ENCODE measurements at places on chromosomes 3 and 15.

DNA sequence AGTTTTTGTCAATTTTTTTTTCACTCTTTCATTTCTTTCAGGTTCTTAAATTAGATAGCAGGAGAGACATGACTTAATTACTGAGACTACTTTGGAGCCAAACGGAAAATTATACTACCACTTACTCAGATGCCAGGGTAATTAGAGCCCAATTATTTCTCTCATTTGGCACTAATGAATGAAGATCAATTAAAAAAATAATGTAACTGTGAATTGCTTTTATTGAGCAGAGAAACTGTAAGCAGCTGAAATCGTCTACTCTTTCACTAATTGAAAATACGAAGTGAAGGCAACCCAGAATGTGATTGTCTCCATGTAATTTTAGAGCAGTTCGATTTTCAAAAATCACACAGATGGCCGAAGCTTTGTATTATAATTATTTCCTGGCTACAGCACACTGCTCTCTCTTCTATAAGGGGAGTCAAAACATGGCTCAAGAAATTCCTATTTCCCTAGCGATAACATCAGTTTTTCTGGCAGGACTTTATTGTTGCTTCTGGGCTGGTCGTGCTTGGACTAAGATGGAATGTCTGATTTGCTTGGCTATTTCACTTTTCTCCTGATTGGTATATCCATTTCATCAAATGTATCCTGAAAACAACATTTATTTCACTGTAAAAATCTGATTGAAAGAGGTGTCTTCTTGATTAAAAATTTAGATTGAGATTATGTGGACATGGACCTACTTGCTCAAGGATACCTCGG, 55.8 kb upstream of the PDZRN3 start:
- no peak for DNase-seq

DNA sequence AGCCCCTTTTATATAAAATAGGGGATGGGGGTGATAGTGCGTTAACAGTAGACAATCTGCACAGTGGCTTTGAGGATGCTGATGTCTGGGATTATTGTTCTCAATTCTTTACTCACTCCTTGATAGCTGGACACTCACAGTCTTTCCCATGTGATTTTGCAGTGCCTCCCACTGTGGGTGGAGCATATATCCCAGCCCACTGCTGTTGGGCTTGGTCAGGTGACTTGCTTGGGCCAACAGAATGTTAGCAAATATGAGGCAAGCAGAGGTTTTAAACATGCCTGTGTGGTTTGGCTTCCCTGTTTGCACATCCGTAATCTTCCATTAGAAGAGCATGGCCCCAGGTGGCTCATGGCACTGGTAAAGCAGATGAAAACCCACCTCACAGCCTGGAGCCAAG, 46.5 kb downstream of the CPA3 start:
- no peak for DNase-seq

GRCh38 chr3:175270198-175270837, 411.2 kb downstream of the NAALADL2 start:
- no peak for DNase-seq

DNA sequence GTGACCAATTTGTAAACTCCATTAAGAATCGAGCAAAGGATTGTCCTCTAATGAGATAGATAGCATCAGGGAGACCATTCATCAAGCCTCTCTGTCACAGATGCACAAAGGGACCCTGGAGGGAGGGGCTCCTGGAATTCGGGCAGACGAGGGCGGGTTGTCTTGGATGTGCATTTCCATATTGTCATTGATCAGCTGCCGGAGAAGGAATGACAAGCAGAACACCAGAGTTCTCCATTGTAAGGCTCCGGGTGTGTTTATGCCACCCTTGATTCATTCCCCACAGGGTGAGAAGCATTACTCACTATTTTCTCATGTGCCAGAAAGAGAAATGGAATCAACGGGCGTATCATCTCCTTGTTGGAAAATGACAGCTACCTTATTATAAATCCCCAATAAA, 167.5 kb downstream of the EBLN2 start:
- DNase-seq = no peak

- DNase-seq = no peak
Observed at GRCh38 chr15:58138106-58138505, at the start of gene AQP9. Gene AQP9, plus strand, starts transcription at chr15:58138381. Its CDS starts 185 bp downstream, at chr15:58138566.

- no peak for DNase-seq
Observed at GRCh38 chr15:56957812-56958406, 39.5 kb downstream of the TCF12 start.

GRCh38 chr3:28826840-28827239, 454.0 kb upstream of the RBMS3 start:
- no peak for DNase-seq

DNA sequence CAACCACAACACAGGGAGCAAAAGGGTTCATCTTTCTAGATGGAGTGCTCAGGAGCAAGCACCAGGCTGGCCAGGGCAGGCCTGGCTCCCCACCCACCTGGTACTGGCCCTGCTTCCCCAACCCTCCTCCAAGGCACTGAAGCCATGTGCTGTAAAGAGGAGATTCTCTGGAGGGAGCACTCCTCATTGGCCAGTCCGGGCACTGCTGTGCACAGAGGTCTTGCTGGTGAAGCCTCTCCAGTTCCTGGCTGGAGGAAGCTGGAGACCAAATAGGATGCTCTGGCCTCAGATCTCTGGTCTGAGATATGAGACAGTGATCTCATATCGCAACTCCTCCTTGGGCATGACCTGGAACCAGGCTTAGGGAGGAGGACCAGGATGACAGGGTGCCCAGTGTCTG, 7.7 kb upstream of the SEMA3F start:
- no peak for DNase-seq

DNA sequence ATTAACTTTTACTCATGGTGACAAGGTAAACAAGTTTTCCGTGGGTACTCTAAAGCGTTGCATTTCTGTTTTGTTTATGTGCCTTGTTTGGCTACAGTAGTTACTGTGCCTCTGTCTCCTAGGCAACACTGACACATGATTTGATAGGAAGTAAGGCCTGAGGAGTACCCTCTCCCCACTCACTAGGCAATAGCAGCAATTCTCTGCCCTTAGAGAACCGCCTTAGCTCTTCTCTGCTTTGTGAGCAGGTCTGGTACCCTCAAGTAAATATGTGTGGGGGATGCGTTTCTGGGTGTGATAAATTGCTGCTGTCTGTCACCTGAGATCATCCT, at the start of gene IL5RA:
IL5RA (minus strand) TSS at position 76 of the 332 bp plus-strand sequence. CDS start 5,390 bp downstream, outside the sequence.
- DNase-seq = no peak
